GM19239 (cell line): ENCODE measurements at places on chromosomes 12 and 14.

DNA sequence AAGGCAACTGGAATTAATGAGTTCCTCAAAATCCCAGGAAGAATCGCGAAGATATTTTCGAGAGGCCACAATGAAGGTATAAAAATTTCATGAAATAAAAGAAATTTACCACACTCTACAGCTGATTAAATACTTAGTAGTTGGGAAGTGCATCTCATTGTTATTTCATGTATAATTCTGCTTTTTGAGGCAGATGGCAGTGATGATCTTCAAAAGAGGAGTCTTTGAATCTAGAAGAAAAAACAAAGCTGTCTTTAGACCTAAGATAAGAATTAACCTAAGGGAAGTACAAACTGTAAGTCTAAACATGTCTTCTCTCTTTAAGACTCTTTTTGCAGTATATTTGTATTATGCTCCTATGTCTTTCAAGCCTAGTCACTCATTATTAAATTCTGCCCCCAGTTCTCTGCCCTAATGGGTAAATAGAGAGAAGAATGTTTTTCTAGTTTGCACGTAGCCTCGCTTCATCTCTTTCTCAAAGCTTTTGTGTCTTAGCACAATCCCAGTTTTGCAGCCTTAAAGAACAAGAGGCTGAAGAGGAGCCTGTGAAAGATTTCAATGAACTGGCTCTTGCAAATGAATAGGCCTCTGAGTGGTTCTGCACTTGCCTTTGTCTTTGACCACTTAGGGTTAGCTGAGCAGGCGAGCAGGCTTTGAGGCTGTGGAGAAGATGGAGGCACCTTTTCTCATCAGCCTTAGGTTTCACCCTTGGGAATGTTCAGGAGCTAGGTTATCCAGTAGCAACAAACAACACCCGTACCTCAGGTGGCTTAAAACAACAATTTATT is 32.7 kb downstream of the CFAP54 start:
- DNase-seq = no peak

DNA sequence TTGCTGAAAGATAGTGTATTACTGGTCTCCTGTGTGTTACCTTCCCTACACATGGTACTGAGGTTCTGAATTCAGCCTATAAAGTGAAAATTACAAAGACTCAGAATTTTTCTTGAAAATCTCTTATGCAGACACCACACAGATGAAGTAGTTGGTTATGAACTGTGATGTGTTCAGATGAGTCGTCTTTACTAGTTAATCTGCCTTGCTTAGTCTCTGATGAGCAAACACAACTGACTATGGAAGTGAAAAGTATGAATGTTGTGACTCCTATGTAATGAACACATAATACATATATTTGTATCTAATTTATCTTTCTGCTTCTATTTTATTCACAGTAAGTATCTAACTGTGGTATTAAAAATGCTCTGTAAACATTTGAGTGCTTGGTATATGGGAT is 4.7 kb downstream of the MTERF2 start:
- DNase-seq = no peak

GRCh38 chr14:93909429-93910128 is 17.6 kb upstream of the FAM181A start:
- no peak for DNase-seq

DNA sequence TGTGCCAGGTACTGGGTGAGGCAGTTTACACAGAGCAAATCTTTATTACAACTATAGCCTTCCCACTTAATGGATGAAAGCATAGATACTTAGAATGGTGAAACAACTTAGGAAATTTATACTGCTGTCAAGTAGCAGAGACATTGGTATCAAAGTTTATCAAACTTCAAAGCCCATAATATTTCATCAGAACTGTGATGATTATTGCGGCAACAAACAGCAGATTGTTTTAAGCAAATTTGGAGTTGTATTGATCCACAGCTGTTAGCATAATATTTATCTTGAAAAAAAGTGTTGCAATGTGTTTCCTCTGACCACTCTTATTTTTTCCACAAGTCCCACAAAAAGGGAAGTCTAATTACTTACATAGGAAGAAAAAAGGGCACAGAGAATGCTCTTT is 2.0 kb upstream of the SLCO1B3 start:
- no peak for DNase-seq

DNA sequence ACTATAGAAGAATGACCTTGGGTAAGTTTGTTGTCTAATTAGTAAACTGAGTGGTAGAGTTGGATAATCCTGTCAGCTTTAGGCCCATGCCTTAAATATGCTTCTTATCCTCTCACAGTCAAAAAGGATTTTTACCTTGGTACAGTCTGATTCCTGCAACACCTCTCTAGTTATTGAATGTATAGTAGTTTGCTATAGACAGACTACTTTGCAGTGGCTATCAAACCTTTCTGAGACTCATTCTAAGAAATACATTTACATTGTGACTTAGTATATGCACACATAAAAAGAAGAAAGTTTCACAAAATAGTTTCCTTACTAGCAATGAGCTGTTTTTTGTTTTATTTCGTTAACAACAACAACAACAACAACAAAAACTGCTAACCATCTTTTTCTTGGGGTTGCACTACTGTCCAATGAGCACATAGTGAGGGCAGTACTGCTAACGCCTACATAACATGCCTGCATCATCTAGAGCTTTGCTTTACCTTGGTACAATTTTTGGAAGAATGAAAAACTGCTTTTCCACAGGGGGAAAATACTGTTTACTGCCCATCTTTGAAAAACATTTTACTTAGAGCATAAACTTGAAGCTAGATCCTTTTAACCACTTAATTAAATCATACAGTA is 28.5 kb downstream of the WNK1 start:
- no peak for DNase-seq

GRCh38 chr12:55446326-55446725 is 2.5 kb downstream of the OR6C2 start:
- no peak for DNase-seq
